HFFc6 (cell line): ENCODE measurements at places on chromosomes 12 and 14.

DNA sequence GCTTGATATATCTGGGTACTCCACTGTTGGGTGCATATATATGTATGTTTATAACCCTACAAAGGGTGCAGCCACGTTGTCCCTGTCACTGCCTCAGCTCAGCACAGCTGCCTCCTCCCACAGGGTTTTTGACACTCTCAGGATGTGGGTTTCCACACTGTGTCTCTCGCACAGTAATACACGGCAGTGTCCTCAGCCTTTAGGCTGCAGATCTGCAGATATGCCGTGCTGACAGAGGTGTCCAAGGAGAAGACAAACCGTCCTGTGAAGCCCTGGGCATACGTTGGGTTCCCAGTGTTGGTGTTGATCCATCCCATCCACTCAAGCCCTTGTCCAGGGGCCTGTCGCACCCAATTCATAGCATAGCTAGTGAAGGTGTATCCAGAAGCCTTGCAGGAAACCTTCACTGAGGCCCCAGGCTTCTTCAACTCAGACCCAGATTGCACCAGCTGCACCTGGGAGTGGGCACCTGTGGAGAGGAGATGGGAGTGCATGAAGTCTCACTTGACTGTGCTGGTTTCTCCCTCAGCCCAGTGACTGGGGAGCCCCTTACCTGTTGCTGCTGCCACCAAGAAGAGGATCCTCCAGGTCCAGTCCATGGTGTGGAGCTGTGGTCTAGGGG is 498.7 kb downstream of the TMEM121 start:
- H3K4me1 ChIP-seq = no peaks in the 10 kb centered on the region
- H3K4me3 ChIP-seq = no peak overlapping the region
- no peak overlapping the region for H3K27ac ChIP-seq
- no peak for DNase-seq
- no peaks in the 10 kb centered on the region for H3K27me3 ChIP-seq

DNA sequence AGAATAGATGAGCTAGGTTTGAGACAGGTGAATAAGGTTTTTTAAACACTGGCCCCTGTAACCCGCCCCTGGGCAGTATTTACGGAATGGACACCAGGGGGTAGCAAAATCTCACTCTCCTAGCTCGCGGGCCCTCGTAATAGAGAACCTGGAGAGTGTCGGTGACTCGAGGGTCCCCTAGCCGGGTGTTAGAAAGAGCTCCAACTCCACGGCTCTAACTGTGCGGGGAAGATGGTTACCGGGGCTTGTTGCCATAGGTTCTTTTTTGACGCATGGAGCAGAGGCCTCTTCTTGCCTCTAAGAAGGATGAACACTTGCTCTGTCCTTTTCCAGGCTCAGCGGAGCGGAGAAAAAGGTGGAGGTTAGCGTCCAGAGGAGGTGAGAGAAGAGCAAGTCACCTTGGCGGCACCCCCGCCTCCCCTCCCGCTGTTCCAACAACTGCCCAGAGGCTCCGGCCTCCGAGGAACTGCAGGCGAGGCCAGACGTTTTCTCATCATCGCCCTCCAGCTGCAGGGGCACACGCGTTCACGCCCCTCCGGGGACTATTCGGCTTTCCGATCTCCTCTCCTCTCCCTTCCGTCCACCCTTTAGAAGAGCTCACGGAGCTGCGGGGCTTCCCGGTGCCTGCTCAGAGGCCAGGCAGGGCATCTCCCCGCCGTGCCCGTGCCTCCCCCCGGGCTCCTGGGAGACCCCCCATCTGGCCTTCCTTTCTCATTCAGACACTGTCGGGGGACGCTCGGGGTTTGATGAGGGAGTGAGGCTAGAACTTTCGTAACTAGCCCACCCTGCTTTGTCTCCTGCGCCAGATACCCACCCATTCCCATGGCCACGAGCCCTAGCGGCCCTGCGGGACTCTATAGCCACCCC is 1.4 kb upstream of the ARHGEF40 start:
- peak; percentile 38 for DNase-seq
- peaks cover 41% of the 10 kb centered on the region for H3K4me1 ChIP-seq
- peaks cover 7% of the 10 kb centered on the region for H3K36me3 ChIP-seq
- peaks cover 4% of the 10 kb centered on the region for H3K27me3 ChIP-seq
- peak overlapping the region; percentile 88 for H3K4me3 ChIP-seq
- peak overlapping the region; percentile 84 for H3K27ac ChIP-seq

DNA sequence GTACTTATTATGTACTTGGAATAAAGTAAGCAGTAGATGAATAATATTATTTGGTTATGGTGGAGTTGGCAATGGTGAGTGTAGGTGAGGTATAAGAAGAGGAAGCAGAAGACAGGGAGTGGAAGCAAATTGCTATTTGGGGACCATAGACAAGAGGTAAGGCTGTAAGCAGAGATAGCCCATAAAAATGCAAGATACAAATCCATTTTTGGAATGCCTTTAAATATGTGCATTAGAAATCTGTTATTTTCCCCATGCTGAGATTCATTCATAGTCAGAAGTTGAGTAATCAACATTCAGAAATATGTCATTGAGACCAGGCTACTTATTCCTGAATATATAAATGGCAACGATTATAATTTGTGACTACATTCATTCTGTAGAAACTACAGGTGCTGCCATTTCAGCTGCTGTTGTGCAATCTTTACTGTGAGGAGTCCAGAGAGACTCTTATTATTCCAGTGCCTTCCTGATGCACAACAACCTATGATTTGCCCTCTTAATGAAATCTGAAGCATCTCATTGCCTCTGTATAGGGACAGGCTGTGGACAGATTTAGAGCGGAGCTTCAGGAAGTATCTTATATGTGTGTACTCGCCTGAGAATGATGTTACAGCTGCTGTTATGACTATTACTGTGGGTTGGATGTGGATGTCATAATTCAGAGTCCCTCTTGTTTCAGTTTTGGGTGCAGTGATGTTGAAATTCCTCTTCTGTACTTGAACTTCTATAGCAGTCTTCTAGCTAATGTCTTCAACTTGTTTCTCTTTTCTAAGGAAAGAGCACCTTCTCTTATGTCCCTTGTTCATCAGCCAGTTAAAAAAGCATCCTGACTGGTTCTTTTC is 173.8 kb downstream of the NAV3 start:
- H3K36me3 ChIP-seq = peaks cover 44% of the 10 kb centered on the region
- H3K27me3 ChIP-seq = peaks cover 7% of the 10 kb centered on the region; the same call in 1 of the 2 replicates
- DNase-seq = no peak
- peaks cover 32% of the 10 kb centered on the region for H3K4me1 ChIP-seq

- H3K36me3 ChIP-seq = no peaks in the 10 kb centered on the region
- H3K27me3 ChIP-seq = no peaks in the 10 kb centered on the region; the same call in 1 of the 2 replicates
- no peaks in the 10 kb centered on the region for H3K4me1 ChIP-seq
Measured at GRCh38 chr12:42916143-42916542, 326.6 kb upstream of the PRICKLE1 start.

DNA sequence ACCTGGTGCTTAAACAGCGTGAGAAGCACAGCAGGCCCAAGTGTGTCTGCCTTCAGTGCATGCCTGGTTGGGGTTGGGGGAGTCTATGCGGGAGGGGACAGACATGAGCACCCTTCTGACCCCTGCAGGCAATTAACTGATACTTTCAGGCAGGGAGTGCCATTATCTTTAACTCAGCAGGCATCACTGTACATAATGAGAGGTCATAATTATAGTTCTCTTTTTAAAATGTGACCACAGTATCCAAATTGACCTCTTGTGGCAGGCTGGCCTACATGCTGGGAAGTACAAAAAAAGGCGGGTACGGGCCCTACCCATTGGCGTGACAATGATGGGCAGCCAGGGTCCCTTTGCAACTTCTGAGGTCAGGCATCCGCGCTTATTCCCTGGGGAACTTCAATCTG is 209.1 kb downstream of the FOXN3 start:
- DNase-seq = no peak
- no peaks in the 10 kb centered on the region for H3K27me3 ChIP-seq
- H3K4me3 ChIP-seq = no peak overlapping the region
- 0 out of 2 replicates have a peak, but pooled peaks cover 5% of the 10 kb centered on the region for H3K36me3 ChIP-seq
- peaks cover 21% of the 10 kb centered on the region for H3K4me1 ChIP-seq

- no peaks in the 10 kb centered on the region for H3K4me1 ChIP-seq
- H3K27me3 ChIP-seq = peaks cover 9% of the 10 kb centered on the region
- H3K4me3 ChIP-seq = no peak overlapping the region
- no peak overlapping the region; the same call in 1 of the 2 replicates for H3K27ac ChIP-seq
- no peaks in the 10 kb centered on the region for H3K36me3 ChIP-seq
Measured at GRCh38 chr12:5259523-5259922, 172.4 kb upstream of the NTF3 start.

GRCh38 chr12:11894890-11895289 is 175.8 kb upstream of the BCL2L14 start:
- H3K27ac ChIP-seq = no peak overlapping the region
- H3K36me3 ChIP-seq = peaks cover 9% of the 10 kb centered on the region
- no peak overlapping the region for H3K4me3 ChIP-seq
- peaks cover 15% of the 10 kb centered on the region for H3K4me1 ChIP-seq

- DNase-seq = no peak
- H3K36me3 ChIP-seq = no peaks in the 10 kb centered on the region
- no peak overlapping the region; the same call in 1 of the 2 replicates for H3K27ac ChIP-seq
- peak overlapping the region; percentile 10; the same call in 1 of the 2 replicates for H3K4me3 ChIP-seq
- peaks cover 15% of the 10 kb centered on the region for H3K4me1 ChIP-seq
Measured at GRCh38 chr12:19852100-19852855, 413.0 kb downstream of the AEBP2 start.

GRCh38 chr14:61593330-61593729 is 102.0 kb upstream of the HIF1A start:
- H3K36me3 ChIP-seq = no peaks in the 10 kb centered on the region
- DNase-seq = no peak
- H3K27ac ChIP-seq = peak overlapping the region; percentile 60; the same call in 1 of the 2 replicates
- H3K27me3 ChIP-seq = no peaks in the 10 kb centered on the region

- no peaks in the 10 kb centered on the region for H3K36me3 ChIP-seq
- no peak overlapping the region for H3K27ac ChIP-seq
- H3K4me1 ChIP-seq = peaks cover 13% of the 10 kb centered on the region
Measured at GRCh38 chr12:41515953-41516352, 327.8 kb downstream of the PDZRN4 start.

DNA sequence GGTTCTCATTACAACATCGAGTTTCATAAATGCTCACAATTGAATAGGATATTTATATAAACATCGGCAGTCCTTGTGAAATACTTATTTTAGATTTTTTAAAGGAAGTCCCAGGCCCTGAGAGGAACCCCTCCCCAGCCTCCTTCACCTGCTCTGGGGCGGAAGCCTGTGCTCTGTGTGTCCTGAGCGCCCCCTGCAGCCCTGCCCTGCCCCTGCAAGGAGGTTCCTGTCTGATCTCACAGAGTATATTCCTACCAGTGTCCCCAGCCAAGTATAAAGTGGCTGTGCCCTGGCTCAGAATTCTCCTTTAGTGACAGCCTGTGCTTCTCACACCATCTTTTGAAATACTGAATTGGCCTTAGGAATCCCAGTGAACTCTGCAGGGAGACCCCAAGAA is 659.5 kb downstream of the TMEM121 start:
- no peak for DNase-seq
- no peaks in the 10 kb centered on the region for H3K4me1 ChIP-seq
- no peak overlapping the region for H3K27ac ChIP-seq

- peaks cover 2% of the 10 kb centered on the region; the same call in 1 of the 2 replicates for H3K27me3 ChIP-seq
- peaks cover 20% of the 10 kb centered on the region for H3K36me3 ChIP-seq
- H3K4me1 ChIP-seq = no peaks in the 10 kb centered on the region
- no peak overlapping the region for H3K27ac ChIP-seq
- DNase-seq = no peak
Measured at GRCh38 chr14:89589400-89590118, 172.5 kb upstream of the FOXN3 start.

DNA sequence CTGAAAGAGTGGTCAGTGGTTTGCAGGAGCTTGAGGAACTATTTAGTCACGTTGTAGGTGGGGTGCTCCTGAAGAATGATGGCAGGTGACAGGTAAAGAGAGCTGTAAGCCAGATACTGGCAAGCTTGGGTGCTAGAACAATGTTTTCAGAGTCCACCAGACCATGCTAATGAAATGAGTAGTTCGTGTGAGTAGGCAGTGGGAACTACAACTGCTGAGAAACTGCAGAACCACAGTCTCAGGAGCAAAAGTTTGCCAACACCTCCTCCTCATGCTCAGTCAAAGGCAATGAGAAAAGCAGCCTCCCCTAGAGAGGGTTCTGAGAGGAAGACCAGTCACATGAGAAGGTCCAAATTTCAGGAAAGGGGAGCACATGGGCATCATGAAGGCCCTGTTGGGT is 91.3 kb downstream of the PRKD1 start:
- no peaks in the 10 kb centered on the region; the same call in 1 of the 2 replicates for H3K27me3 ChIP-seq
- no peaks in the 10 kb centered on the region for H3K4me1 ChIP-seq
- peaks cover 30% of the 10 kb centered on the region for H3K36me3 ChIP-seq
- H3K4me3 ChIP-seq = no peak overlapping the region
- DNase-seq = no peak

DNA sequence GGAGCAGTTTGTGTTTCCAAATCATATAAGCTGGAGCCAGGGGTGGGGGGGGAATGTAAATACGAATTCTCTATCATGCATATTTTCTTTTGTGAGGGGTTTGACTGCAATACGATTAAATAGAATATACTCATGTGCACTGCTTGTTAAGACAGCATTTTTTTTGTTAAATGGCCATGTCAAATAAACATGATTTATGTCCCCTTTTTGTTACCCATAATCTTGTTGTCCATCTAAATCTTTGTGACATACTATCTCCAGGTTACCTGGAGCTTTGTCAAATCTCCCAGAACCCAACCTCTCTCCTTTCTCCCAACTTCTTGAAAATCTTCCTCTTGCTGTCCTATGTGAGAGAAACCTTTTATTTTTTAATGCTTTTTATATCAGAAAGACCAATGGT is 233.1 kb downstream of the SLC25A21 start:
- peaks cover 56% of the 10 kb centered on the region for H3K4me1 ChIP-seq
- no peak overlapping the region for H3K27ac ChIP-seq
- no peak overlapping the region for H3K4me3 ChIP-seq
- H3K27me3 ChIP-seq = no peaks in the 10 kb centered on the region; the same call in 1 of the 2 replicates
- H3K36me3 ChIP-seq = no peaks in the 10 kb centered on the region
- no peak for DNase-seq

GRCh38 chr14:71163050-71163841 is 256.0 kb downstream of the PCNX1 start:
- H3K27ac ChIP-seq = no peak overlapping the region
- H3K36me3 ChIP-seq = peaks cover 22% of the 10 kb centered on the region
- H3K27me3 ChIP-seq = peaks cover 2% of the 10 kb centered on the region
- DNase-seq = no peak
- H3K4me3 ChIP-seq = no peak overlapping the region
- peaks cover 29% of the 10 kb centered on the region for H3K4me1 ChIP-seq

DNA sequence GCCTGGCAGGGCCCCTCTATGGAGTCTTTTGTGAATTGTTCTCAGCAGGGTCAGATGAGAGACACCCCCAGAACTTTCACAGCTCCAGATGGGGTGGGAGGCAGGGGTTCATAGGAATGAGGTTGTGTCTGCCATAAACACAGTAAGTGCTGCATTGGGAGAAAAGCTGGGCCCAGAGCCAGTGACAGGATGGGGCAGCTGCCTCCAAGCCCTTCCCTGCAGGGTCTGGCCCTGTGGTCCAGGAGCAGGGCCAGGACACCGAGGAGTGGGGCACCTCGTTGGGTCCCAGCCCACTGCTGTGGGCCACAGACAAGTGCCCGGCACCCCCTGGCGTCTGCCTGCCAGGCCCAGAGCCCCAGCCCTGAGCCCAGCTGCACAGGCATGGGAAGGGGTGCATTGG is 13.3 kb downstream of the INF2 start:
- no peak overlapping the region for H3K27ac ChIP-seq
- no peak overlapping the region for H3K4me3 ChIP-seq

GRCh38 chr12:66683073-66683472 is 4.2 kb upstream of the GRIP1 start:
- no peaks in the 10 kb centered on the region for H3K4me1 ChIP-seq
- no peak for DNase-seq
- H3K27me3 ChIP-seq = no peaks in the 10 kb centered on the region; the same call in 1 of the 2 replicates
- H3K36me3 ChIP-seq = no peaks in the 10 kb centered on the region
- H3K27ac ChIP-seq = no peak overlapping the region
- no peak overlapping the region for H3K4me3 ChIP-seq

GRCh38 chr14:48382961-48383360 is 707.6 kb upstream of the MDGA2 start:
- no peaks in the 10 kb centered on the region for H3K4me1 ChIP-seq
- H3K36me3 ChIP-seq = peaks cover 3% of the 10 kb centered on the region; the same call in 1 of the 2 replicates
- DNase-seq = no peak
- no peak overlapping the region for H3K4me3 ChIP-seq
- H3K27ac ChIP-seq = no peak overlapping the region
